ENCODE measurements at places on chromosomes 4 and X.

DNA sequence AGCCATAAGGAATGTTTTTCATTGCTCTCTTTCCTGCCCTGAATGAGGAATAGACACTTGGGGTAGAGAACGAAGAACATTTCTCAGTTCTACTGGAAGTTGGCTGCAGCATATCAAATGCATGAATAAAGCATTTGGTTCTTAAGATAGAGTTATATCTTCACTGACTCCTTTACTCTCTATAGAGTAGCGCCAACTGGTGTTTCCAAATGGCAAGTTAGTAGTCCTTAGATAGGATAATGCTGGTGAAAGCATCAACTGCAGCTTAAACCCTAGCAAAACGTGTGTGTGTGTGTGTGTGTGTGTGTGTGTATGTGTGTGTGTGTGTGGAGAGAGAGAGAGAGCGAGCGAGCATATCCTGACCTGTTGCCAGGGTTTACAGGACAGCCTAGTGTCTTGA, 62.2 kb upstream of the FRMPD4 start:
- no peak for DNase-seq

DNA sequence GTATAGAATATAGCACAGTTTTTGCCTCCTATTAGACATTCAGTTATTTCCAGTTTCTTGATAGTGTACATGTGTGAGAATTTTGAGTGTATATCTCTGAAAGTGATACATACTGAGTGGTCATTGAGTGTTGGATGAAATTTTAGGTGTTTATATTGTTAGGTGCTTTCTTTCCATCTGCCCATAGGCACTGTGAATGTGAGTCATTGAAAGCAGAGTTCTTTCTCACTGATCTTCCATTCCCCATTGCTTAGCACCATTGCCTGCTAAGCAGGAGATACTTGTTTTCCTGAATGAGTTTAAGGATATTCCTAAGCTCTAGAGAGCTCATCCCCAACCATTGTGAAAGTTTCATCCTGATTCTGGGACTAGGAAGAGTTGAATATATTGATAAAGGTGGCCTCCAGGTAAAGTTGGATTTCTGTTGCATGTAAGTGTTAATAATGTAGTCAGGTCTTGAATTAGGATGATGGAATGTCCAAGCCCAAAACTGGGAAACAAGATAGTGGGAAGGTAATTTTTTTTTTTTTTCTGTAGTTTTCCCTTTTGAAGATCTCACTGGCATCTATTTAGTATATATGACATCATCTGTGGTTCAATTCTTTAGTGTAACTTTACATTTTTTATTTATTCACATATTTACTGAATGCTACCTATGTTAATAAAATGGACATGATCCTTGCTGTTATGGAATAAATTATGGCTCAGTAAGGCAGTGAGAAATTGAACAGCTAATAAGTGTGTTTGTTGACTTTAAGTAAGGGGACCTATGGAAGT, 22.1 kb downstream of the UBE2K start:
- DNase-seq: no peak

DNA sequence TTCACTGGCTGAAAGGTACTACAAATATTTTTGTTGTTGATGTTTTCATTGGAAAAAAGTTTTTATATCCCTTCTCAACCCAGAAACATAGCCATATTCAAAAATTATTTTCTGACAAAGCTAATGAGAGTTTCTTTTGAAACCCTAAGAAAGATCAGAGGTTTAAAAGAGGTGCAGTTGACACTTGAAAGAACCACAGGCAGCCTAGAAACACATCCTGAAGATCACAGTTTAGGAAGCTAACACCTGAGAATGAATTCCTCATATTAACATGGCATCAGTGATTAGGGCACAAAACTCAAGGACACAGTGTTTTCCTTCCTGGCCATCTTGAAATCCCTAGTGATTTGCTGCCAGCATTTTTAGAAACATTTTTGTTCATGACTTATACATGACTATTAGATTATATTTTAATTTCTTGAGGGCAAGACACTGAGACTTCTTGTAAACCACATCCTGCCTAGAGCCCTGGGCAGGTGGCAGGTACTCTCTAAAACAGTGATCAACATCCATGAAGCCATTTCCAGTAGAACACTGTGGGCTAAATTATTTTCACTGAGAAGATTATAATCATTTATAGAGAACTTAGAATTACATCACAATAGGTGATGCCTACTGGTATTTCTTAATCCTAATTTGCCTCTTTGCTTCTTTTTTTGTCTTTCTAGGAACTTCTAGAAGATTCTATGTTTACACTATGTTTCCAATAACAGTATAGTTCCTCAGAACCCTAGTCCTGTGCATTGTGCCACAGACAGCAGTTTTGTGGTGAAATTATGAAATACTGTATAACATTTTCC, 80.0 kb downstream of the ARSJ start:
- peak; percentile 69 for DNase-seq

DNA sequence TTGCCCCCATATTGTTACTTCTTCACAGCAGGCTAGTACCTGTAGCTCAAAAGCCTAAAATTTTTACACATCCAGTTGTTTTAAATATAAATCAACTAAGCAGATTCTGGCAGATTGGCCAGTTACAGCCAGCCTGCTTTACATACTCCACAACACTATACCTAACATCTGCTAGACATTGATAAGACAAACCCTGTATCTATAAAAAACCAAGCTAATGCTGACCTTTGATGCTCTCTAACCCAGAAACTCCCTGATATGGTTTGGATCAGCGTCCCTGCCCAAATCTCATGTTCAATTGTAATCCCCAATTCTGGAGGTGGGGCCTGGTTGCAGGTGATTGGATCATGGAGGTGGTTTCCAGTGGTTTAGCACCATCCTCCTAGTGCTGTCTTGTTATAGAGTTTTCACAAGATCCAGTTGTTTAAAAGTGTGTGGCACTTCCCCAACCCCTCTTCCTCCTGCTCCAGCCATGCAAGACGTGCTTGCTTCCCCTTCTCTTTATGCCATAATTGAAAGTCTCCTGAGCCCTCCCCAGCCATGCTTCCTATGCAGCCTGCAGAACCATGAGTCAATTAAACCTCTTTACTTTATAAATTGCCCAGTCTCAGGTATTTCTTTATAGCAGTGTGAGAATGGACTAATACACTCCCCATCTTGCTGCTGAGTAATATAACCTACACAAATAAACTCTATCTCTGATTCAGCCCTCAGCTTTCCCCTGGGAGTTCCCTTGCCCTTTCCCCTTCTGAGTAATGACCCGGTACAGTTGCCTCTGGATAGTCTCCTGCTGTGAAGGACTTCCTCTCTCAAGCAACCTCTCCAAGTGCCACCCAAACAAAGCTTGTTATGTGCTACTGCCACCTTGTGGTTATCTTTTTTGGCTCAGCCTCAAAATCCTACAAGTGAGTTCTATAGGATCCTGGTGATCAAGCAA, 39.6 kb downstream of the ZCCHC13 start:
- DNase-seq: peak; percentile 83

GRCh38 chr4:53551958-53552357, 39.3 kb downstream of the LNX1 start:
- no peak for DNase-seq

GRCh38 chrX:39212456-39212855, 411.2 kb downstream of the MID1IP1 start:
- no peak for DNase-seq

All from activated CD4-positive, alpha-beta T cell treated with anti-CD3 and anti-CD28 coated beads, Interleukin-2, amount 10 ng/mL, durations not matched to agents 24 days and 14 days (primary cell).